ENCODE measurements at places on chromosomes 7 and 10.

DNA sequence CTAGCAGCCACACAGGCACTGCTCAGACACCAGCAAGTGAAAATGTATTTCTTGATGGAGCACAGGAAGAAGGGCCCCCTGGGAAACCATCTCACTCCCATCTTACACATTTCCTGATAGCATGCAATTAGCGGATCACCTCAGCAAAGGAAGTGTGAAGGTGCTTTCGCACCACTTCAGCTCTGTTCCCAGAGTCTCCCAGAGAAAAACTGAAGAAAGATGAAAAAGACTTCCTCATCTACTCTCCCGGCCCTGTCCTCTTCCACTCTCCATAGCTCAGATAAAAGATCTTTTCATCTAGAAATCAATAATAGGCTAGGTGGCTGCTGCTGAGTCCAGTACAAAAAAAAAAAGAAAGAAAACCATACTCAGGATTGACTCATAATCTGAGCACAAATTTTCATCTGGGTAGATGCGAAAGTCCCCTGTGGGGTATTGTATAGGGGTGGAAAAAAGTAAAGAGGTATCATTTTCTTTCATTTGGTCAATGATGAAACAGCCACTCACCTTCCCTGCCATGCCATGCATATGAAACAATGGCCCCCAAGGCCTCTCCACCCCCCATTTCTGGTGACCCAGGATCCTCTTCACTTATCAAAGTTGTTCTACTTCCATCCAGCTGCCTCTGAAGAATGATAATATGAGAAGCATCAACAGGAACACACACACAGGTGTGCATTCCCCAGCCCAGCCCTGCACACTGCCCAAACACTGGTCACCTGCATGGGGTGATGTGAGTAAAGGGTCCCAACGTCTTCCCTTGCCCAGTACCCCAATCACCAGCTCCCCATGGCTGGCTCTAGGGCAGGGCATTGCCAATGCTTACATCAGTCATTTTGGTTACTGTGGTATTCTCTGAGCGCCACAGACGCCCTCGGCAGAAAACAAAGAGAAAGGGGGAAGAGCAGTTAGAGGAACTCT lies 48.8 kb upstream of the DGKI start:
- no peak for DNase-seq

- DNase-seq: no peak
These were observed 63.7 kb upstream of the LRRC17 start for GRCh38 chr7:102849079-102849478.

DNA sequence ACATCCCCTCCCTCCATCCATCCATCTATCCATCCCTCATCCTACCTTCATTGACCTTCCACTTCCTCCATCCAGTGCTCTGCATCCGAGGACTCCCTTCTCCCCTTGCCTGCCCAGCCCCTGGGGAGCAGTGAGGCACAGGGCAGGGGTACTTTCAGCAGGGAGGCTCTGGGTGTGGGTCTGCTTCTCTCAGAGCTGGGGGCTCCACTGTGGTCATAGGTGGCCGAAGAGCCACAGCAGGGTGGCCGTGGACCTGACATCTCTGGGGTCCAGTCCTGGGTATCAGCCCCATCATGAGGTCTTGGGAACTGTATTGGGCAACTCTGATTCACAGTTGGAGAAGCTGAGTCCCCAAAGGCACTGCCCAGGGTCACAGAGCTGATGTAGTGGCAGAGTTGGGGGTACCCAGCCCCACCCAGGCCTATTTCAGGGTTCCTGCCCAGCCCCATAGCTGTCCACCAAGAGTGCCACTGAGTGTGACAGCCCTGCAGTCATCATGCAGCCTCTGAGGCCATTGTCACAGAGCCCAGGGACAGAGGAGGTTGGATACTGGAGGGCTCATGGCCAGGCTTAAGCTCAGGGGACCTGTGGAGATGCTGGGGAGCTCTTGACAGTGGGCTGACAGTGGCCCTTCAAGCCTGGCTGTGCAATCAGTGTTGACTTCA lies 35.3 kb upstream of the DPYSL4 start:
- no peak for DNase-seq

- DNase-seq: no peak
These were observed 56.7 kb downstream of the SCD start for GRCh38 chr10:100403734-100404133.

DNA sequence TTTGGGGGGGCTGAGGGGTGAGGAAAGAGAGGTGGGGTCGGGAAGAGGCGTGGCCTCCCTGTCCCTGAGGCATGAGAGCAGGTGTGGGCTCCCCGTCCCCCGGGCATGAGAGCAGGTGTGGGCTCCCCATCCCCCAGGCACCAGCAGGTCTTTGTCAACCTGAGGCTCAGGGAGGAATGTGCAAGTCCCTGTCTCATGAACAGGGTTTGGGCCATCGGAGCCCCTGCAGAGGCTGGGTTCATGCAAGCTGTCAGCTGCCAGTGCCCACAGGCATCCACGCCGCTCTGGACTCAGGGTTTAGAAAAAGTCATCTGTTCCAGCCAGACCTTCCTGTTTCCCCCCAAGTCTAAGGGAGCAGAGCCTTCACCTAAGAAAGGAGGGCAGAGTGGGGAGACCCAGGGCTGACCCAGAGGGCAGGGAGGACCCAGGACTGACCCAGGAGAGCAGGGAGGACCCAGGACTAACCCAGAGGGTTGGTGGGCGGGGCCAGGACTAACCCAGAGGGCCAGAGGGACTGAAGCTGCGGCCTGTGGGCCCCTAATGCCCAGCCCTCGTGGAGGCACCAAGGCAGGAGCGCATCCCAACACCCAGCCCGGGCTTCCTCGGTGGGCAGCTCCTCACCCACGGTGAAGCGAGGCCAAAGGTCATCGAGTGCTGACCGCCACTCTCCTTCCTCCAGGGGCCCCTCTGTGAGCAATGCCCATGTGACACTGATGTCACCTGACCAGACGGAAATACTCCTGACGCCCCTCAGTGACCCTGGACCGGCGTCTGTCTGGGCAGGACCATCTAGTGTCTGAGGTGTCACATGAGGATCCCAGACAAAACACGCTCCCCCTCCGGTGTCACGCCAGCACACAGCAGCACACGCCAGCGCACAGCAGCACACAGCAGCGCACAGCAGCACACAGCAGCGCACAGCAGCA lies 28.9 kb upstream of the GPR146 start:
- DNase-seq: no peak
